ENCODE measurements at places on chromosomes 3 and 15.

- no peak for DNase-seq
Measured at GRCh38 chr3:196949285-196949619, 6.9 kb upstream of the NCBP2 start.

DNA sequence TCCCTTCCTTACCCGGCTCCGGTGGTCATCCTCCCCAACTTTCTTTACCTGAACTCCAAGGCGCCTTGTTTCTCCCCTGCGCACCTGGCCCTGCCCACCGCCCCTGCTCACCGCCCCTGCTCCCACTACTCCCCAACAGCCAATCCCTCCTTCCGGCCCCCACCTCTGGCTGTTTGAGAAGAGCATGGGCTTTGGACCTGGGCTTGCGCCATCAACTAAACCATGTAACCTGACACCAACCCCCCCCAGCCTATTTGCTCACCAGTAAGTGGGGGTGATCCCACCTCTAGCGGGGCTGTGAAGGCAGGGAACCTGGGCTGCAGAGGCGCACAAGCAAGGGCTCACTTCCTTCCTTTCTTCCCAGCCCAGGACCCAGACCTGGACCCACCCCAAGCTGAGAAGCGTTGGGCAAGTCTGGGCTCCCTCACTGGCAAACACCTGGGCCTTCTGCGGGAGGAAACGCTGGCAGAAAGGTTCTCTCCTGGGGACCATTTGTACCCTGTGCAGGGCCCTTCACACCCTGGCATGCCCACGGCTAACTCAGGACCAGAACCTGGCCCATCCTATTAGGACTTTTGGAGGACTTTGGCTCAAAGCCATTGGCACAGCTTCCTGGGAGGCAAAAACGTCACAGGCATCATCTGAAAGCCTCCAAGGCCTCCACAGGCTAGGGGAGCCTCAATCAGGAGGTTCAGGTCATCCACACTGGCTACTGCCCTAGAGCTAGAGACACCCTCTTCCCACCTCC is at the start of gene PLXNB1:
Gene PLXNB1 (minus strand): TSS at position 127 of the 748 bp plus-strand sequence. CDS start 5,475 bp downstream, outside the sequence.
- peak; percentile 64 for DNase-seq

DNA sequence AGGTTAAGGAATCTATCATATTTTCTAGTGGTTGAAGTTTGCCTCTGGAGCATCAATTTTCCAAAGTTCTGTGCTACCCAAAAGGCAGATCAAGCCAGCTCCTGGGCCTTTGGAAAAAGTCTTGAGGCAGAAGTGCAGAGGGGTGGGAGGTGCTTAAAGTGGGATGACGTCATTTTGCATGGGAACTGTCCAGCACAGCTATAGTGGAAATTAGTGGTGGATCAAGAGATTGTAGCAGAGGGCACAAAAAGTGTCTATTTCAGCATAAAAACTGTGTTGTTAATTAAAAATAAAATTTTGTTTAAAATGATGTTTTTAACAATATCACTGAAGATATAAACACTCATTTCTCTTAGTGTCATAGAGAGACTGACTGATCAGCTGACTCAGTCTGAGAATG is 221.9 kb downstream of the LRRN1 start:
- no peak for DNase-seq

DNA sequence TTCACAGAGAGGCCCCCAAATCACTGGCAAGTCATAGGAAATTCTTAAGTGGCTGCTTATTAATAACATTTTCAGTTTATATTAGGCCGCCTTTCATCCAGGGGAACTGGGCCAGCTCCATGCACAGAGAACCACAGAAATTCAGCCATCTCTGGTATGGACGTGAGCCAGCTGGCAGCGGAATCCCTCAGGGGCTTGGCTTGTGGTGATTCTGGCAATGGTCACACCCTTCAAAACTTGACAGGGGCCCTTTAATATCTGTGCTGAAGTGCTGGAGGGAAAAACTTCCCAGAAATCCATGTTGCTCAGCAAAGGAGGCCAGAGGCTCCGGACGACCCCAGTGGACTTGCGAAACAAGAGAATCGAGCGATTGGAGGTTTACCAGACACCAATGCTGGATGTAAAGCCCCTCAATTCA is 11.3 kb downstream of the PRICKLE2 start:
- peak; percentile 92 for DNase-seq

All from right hindlimb (tissue), 1 donor.